CD4-positive, alpha-beta T cell (primary cell): ENCODE measurements at places on chromosomes 2 and 18.

DNA sequence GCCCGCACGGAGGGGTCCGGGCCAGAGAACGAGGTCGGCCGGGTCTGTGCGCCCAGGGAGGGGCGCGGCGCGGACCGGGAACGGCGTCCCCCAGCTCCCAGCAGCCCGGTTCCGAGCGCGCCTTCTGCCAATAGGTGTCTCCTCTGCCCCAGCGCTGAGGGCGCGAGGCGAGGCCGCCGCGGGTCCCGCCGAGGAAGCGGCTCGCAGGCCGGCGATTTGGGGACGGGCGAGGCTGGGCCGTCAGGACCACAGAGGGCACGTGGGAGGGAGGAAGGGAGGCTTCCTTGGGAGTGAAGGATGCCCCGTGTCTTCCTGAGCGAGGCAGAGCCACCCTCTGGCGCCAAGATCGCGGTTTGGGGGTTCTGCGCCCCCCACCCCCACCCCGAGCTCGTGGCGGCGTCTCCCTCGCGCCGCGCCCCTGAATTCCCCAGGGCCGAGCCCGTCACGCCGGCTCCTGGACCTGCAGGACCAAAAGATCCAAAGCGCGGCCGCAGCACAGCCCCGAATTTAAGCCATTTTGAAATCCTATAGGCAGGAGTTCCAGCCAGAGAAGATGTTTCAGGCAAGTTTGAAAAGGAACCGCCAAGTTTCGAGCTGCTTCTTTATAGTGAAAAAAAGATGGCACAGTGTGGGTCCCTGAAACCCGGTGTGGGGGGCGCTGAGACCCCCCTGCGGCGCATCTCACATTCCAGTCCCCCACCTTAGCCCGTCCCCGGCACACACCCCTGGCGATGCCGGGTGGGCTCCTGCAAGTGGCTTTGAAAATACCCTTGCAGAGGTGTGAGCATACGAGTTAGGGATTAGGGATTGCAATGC lies 909 bp downstream of the NFATC1 start:
- no peak for DNase-seq

DNA sequence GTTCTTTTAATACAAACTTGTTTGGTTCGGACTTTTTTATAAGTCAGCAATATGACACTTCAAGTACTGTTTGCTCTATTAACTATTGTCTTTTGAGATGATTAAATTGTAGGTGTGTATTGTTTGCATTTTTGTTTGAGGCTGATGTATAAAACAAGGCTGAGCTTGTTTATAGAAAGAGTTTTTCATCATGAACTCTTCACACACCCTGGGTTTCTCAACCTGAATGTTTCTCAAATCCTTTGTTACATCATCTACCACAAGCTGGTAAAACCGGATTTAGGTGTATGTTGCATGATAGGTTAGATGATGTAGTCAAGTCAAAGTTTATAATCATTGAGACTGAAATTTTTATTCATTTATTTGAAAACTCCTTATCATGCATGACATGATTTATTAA lies 335.2 kb upstream of the LRATD1 start:
- no peak for DNase-seq

DNA sequence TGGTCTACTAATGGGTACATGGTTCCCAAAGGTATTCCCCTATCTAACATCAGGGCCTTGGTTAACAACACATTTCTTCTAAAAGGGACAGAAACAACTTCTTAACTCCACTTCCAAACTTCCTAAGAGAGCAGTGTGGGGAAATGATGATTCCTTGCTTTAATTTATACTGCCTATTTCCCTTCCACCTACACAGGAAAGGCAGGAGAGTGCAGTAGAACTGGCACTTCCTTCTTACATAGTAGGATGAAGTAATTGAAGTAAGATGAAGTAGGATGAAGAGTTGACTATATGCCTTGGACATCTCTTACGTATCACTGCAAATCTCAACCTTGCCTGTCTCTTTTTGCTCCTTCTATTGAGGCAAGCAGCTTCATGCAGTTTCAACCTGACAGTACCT lies 54.7 kb downstream of the CD28 start:
- no peak for DNase-seq

DNA sequence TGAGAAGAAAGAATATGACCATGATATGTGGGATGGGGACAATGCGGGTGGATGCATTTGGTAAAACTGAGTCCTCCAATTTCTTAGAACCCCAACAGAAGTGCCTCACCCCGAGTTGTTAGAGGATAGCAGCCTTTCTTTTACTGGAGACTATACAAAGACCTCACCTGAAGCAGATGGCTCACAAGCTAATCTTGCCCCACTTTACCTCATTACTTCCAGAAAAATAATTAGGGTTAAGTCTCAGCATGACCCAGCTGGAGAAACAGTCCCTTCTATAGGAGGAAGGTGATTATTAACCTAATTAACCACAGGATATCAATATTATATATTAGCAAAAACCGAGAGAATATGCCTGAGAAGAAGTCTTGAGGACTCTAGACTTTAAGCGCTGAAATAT lies 128.4 kb downstream of the PDE1A start:
- no peak for DNase-seq

DNA sequence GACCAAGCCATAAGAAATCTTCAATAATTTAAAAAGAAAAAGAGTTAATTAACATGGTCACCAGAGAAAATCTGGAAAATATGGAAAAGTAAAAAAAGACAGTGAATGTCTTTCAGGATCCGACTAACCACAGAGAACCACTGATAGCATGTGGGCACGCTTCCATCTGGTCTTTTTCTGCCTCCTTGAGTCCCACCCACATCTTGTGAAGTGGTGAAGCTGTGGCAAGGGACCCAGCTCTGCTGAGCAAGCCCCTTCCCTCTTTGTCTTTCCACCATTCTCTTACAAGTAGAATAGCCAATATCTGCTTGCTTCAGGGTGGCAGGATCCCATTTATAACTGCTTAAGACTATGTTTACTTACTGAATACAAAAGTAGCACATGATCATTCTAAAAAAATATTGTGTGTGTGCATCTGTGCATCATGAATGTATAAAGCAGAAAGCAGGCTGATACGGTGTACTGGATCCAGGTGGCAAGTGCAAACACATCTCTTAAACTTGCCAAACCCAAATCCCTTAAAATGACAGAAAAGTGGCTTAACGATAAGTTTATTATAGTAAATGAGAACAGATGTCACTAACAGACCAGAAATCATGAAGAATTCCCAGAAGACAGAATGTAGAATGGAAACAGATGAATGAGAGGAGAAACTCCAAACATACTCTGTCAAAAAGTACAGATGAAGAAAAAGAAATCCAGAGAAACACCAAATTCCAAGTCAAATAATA lies 52.3 kb downstream of the FOXI3 start:
- no peak for DNase-seq
